ENCODE measurements at places on chromosomes 11 and 22.

- peak; percentile 78 for DNase-seq
Measured at GRCh38 chr11:12174477-12175143, 64.2 kb downstream of the MICAL2 start.

DNA sequence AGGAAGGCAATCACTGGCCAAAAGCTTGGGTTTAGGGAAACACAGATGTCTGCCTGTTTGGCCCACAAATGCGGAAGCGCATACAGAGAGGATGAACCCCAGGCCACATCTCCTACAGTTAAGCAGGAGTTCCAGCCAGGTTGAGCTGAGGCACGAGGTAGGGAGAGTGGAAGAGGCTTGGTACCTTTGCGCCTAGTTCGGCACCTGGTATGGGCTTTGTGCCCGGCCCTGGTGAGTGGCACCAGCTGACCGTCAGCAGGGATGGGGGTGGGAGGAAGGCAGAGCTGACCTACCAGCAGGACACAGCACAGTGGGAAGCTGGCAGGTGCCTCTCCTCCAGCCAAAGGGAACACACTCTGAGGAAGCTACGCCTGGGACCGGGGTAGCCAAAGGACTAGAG, 57.6 kb downstream of the KCNC1 start:
- DNase-seq = no peak

DNA sequence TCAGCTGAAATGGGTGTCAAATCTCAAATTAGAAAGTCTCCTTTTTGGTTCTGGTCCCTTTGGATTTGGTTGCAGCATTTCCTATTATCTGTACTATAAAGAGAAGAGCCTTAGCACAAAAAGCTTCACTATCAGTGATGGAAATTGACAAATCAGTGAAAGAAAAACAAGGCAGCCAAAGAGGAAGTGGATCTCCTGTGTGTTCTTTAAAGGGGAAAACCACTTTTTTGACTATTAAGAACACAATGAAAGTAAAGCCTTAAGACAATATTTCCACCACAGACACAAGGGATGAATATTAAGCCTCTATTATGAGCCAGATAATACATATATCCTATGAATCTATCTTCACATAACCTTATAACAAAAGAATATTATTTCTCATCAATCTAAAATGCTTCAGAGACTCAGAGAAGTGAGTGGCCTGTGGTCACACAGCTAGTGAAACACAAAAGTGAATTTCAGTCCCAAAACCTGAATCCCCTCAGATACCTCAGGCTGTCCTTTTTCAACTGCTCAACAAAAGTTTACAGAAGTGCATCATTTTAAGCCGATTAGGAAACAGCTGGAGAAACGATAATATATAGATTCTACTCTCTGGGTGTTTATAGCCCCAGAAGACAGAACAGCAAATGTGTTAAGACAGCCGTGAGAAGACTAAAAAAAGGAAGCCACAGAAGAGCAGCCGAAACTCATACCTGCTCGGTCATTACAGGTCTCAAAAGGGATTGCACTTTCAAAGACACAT, 24.4 kb upstream of the FSHB start:
- DNase-seq = no peak

- DNase-seq = no peak
Measured at GRCh38 chr11:119342023-119342300, 1.3 kb upstream of the C1QTNF5 start.
